NCI-H446 treated with DMSO at 0.1 percent for 48 hours (cell line): ENCODE measurements at places on chromosomes 7 and 10.

GRCh38 chr7:135509589-135509838 lies 388 bp downstream of the CNOT4 start:
- no peak for DNase-seq

DNA sequence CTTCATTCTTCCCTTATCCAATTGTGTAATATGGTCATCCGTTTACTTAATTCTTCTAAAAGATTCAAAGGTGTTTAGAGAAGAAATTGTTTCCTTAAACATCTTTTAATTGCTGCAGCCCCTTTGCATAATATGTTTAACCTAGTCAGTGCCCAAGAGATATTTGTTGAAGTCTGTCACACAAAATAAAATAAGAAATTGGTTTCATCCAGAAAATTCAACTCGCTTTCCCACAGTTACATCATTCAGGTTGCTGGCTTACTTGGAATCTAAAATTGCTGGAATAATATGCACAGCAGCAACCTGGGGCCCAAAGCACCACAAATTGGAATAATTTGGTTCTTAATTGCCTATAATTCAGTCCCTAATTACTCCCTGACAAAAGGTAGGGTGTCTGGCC lies 155.1 kb upstream of the ETV1 start:
- DNase-seq: no peak

- no peak for DNase-seq
Observed at GRCh38 chr10:114498413-114499111, 94.3 kb upstream of the AFAP1L2 start.

- DNase-seq: no peak
Observed at GRCh38 chr7:83751217-83751616, 102.3 kb upstream of the SEMA3E start.

DNA sequence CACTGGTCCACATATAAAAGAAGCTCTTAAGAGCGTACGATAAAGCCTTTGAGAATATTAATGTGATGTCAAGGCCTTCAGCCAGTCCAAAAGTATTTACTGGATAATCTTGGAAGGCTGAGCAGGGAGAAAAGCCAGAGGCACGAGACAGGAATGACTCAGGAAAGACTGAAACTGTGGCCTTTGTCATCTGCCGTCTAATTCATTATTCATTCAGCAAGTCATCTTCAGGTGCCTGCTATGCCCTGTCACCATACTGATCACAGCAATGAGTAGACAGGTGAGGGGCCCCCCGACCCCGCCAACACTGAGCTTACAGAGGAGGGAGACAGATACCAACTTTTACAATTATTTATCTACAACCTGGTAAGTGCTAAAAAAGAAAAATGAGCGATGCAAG lies 78.9 kb downstream of the VOPP1 start:
- DNase-seq: no peak

DNA sequence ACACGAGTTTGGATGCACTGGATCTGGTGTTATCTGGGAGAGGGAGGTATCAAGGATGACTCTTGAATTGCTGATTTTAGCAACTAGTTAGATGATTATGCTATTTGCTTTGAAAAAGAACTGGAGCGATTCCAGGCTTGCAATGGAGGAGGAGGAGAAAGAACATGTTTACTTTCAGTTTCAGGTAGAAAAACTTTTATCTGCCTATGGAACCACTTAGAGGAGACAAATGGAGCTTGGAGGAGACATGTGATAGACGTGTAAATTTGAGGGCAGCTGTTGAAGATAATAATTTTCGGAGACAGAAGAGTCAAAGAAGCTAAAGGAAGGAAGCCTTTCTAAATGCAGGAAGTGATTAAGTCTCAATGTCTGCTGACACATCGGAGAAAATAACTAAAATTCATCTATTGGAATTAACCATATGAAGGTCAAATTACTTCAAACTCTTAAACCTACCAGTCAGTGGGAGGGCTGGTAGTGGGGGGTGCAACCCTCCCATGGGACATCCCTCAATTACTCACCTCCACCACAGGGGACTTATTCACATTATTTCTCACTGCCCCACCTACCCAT lies 56.4 kb upstream of the GNAI1 start:
- DNase-seq: no peak

GRCh38 chr10:91672021-91672608 lies 39.2 kb upstream of the PPP1R3C start:
- peak; percentile 52 for DNase-seq

- DNase-seq: no peak
Observed at GRCh38 chr10:23099816-23100215, 4.4 kb downstream of the MSRB2 start.

DNA sequence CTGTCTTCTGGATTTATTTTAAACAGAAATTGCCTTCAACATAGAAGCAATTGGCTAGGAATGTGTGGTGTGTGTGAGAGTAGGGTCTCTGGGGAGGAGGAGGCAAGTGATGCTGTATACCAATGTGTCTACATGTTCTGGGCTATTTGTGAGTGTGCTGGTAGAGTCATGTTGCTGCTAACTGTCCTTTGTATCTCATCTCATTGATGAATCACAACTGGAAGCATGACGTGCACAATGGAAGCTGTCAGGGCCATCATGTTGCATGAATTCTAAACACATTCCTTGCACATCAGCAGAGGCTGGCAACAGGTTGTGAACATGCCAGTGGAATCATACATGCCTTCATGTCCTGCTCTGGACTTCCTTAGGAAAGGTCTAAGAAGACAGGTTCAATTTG lies 199.7 kb downstream of the BMPER start:
- no peak for DNase-seq

GRCh38 chr7:28304290-28304689 lies 108.0 kb upstream of the CREB5 start:
- DNase-seq: no peak

GRCh38 chr10:7436490-7437100 lies 25.8 kb upstream of the SFMBT2 start:
- DNase-seq: no peak

DNA sequence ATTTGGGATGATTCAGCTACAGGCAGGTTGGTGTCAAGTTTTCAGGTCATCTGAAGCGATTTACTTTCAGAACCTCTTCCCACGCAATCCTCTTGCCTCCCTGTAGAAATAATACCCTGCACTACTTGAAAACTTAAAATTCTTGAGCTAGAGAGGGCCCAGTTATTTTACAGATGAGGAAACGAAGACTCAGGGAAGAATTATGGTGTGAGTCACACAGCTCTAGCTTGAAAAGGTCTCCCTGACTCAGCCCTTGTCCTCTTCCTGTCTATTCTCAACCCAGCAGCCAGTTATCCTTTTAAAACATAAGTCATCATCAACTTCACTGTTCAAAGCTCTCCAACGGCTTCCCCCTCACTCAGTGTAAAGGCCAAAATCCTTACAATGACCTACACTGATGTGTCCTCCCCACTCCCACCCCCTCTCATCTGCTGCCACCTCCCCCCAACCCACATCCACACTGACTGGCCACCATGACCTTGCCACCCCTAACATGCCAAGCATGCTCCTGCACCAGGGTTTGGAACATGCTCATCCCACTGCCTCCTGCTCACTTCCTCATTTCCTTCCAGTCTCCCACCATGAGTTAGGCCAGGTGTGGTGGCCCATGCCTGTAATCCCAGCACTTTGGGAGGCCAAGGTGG lies 3.4 kb downstream of the DNMBP start:
- DNase-seq: no peak

DNA sequence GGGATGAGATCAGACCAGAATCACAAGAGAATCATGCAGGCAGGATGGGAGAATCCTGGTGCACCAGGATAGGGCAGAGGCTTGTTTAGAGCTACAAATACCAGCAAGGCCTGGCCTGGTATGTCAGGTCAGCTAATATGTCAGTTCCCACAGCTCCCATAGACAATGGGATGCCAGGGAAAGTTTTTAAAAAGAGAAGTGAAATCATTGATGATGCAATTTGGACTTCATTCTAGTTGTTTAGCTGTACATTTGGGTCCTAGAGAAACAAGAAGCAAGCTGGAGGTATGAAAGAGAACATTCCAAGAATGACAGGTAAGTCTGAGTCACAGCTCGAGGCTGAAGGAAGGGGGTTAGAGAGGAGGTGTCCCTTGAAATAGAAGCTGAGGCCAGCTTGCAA lies 45.2 kb downstream of the GPR141 start:
- DNase-seq: no peak

- DNase-seq: no peak
Observed at GRCh38 chr10:13712476-13712836, 125.7 kb downstream of the PRPF18 start.

DNA sequence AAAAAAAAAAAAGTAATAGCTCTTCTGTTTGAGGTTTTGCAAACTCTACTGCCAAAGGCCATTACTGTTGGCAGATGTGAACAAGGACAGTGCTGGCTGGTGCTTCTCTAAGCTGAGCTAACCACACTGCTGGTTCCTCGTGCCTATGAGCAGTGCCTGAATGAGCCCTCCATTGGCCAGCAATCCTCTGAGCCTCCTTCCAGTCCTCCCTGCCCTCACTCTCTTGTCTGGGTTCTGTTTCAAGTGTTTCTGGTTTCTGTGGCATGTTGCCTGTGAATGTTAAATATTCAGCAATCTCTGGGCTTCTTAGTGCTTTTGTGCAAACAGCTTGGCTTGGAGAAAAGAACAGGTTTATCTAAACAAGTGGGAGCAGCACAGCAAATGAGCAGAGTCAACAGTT lies 161.3 kb upstream of the AUTS2 start:
- DNase-seq: no peak

GRCh38 chr10:6204341-6205191 lies 1.8 kb downstream of the PFKFB3 start:
- DNase-seq: no peak

DNA sequence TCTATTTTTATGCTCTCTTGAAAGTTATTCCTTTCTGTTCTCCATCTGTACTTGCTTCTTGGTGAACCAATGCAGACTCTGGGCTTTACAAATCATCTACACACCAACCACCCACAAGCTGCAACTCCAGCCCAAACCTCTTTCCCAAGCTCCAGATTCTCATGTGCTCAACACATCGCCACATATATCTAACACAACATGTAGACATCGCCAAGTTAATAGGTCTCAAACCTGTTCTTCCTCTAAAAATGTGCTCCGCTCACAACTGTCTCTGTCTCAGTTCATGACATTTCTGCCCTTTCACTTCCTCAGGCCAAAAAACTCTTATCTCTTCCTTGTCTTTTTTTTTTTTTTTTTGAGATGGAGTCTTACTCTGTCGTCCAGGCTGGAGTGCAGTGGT lies 95.7 kb upstream of the EEPD1 start:
- no peak for DNase-seq

DNA sequence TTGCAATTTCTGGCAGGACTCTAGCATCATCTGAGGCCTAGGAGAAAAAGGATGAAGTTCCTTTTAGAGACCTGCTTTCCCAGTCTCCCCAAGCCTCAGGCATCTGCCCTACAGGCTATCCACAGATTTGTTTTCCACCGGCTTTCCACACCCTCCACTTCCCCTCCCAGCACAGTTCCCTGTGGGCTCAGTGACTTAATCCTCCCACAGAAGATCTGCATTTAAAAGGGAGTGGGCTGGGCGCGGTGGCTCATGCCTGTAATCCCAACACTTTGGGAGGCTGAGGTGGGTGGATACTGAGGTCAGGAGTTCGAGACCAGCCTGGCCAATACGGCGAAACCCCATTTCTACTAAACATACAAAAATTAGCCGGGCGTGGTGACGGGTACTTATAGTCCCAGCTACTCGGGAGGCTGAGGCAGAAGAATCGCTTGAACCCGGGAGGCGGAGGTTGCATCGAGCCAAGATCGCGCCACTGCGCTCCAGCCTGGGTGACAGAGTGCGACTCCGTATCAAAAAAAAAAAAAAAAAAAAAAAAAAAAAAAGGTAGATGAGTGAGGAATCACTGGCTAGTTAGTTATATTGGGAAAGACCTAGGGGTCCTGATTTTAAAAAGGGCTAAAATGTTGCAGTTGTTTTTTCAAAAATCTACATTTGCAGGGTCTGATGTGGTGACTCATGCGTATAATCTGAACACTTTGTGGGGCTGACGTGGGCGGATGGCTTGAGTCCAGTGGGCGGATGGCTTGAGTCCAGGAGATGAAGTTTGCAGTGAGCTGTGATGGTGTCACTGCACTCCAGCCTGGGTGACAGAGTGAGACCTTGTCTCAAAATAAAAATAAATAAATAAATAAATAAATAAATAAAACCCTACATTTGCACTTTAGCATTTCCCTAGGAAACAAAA lies 119.5 kb downstream of the BAMBI start:
- DNase-seq: no peak

DNA sequence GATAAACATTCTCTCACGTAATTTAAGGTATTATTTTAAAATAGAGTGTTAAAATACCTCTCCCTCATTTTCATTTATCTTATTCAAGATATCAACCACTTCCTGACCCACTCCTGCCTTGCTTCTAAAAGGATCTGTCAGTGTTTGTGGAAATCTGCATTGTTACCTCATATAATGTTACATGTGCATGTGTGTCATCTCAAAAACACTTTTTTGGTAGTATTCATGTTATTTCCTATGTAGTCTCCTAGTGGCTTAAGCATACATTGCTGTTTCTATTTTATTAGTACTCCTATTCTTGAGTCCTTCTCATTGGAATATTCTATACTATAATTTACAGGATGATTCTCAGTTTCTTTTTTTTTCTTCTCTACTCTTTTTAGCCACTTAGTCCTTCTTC lies 1360.7 kb upstream of the CELF2 start:
- DNase-seq: no peak

DNA sequence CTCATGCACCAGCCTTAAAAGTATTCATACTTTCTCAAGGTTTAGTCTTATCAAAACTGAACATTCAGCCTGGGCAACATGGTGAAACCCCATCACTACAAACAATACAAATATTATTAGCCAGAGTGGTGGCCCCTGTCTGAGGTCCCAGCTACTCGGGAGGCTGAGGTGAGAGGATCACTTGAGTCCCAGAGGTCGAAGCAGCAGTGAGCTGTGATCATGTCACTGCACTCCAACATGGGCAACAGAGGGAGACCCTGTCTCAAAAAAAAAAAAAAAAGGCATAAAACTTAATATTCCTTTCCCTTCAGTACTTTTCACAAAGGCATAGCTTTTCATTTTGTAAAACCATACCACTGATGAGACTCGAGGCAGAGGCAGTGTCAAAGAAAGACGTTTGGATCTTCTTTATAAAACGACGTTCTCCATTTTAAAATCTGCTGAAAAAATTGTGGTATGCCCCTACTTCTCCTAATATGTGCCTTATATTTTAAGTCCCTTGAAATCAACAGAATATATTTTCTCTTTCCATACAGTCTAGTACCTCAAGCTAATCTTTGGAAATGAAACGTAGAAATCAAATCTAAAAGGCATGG lies 1.9 kb downstream of the NSUN6 start:
- no peak for DNase-seq

DNA sequence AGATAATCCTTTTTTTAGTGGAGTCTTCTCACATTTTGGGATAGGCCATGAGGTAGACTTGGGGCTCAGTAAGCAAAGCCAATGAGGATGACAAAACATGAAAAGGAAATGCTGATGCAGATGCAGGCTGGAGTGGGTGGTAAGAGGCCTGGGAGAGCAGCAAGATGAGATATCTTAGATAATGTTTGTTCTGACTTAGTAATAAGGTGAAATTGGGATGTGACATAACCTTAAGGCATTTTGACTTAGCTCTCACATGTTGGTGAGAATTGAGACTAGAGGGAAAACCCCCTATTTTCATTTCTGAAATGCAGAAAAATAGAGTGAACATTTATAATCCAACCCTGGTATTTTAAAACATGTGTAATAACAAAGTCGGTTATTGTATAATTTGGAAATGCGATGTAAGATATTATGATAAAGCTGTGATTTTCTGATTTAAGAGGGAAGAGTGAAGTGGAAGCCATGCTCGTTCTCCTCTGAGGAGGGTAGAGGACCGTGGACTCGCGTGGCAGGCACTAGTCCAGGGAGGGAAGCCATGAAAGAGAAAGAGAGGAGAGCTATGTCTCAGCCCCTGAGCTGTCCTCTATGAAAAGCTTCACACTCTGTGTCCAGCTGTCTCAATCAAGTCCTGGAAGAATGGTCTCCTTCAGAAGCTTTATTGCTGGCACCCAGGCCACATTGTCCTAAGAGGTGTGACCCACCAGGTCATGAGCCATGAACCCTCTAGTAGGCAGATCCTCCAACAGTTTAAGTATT lies 57.3 kb downstream of the ST7 start:
- no peak for DNase-seq
